Esophagus squamous epithelium (tissue), 5 donors: ENCODE measurements at places on chromosomes 1 and 21.

- no peak for DNase-seq
- H3K36me3 ChIP-seq = no peaks in the 10 kb centered on the region
- no peak overlapping the region for H3K4me3 ChIP-seq
- H3K4me1 ChIP-seq = peaks cover 26% of the 10 kb centered on the region
Measured at GRCh38 chr1:239817276-239817675, 274.4 kb upstream of the FMN2 start.

- H3K27me3 ChIP-seq = no peaks in the 10 kb centered on the region
- no peak overlapping the region for H3K4me3 ChIP-seq
- H3K4me1 ChIP-seq = peaks cover 13% of the 10 kb centered on the region
- no peak for DNase-seq
Measured at GRCh38 chr1:234500269-234500668, 21.3 kb upstream of the TARBP1 start.

DNA sequence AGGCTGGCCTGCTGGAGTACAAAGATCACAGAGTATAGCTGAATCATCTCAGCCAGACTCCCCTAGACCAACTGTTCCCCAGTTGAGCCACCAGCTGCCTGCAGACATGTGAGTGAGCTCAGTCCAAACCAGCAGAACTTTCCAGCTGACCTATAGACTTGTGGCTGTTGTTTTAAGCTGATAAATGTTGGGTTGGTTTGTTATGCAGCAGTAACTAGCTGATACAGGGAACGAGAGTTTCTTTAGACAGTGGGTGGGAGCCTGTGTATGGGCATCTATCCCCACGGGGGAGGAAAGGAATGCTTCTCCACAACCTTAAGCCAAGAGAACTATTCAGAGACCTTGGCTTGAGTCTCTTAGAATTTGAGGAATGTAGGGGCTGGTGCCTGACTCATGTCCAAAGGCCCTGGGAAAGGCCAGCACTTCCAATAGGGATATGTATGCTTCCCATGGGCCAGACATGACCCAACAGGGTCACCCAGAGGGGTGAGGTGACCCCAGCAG lies 30.1 kb downstream of the SLC1A7 start:
- no peak for DNase-seq
- no peaks in the 10 kb centered on the region for H3K36me3 ChIP-seq
- H3K4me3 ChIP-seq = no peak overlapping the region
- H3K4me1 ChIP-seq = peaks cover 45% of the 10 kb centered on the region

DNA sequence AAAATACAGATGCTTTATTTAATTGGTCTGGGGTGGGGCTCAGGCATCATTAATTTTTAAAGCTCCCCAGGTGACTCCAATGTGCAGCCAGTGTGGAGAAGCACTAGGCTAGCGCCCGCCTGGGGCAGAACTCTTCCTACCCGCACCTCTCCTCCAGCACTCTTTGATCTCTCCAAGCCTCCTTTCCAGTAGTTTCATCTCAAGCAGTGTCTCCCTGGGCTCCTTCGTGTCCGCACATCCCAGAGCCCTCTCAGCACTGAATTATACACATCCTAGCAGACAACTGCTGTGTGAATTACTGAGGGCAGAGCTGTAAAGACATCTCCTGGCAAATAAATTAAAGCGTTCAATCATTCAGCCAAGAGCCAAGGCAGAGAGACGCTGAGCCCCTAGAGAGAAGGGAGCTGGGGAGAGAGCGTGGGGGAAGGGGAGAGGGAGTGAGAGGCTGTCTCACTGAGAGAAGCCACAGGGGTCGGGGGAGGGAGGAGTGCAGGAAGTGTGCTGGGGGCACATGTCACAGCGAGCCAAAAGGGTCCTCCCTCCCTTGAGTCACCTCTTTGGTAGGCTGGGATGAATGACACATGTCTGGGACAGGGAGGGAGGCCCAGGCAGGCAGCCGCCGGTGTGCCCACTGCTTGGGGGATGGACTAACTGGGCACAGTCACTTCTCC lies 21.0 kb upstream of the PARP1 start:
- no peaks in the 10 kb centered on the region for H3K36me3 ChIP-seq
- DNase-seq = no peak
- H3K4me1 ChIP-seq = no peaks in the 10 kb centered on the region
- H3K4me3 ChIP-seq = no peak overlapping the region
- no peak overlapping the region for H3K27ac ChIP-seq

- no peaks in the 10 kb centered on the region for H3K4me1 ChIP-seq
- H3K27ac ChIP-seq = no peak overlapping the region
- no peak for DNase-seq
- no peaks in the 10 kb centered on the region for H3K27me3 ChIP-seq
Measured at GRCh38 chr1:209095627-209096595, 487.6 kb upstream of the CAMK1G start.

DNA sequence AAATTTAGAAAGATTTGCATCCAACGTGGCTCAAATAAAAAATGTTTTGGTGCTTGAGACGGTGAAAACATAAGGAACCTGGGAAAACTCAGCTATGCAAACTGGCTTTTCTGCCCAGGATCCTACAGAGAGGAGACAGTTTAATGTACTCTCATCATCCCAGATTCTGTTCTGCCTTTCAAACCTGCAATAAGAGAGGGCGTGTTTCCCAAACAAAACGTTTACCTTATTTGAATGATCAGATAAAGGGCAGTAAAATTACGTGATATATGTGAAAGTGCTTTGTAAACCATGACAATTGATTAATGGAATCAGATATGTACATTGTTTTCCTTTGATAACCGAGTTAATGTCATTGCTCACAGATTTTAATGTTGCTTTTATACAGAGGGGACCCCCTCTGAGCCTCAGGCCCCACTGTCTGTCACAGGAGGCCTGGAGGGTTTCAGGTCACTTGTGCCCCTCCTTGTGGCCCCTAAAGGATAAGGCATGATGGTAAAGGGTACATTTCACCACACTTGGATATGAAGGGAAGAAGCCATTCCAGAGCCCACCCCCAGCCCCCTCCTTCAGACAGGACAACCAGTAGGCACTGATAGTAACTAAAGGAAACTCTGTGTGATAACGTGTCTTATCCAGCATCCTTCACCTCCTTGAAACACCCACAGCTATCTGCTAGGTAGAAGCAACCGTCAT lies 157.6 kb downstream of the EDEM3 start:
- no peaks in the 10 kb centered on the region for H3K27me3 ChIP-seq
- H3K4me1 ChIP-seq = no peaks in the 10 kb centered on the region
- DNase-seq = no peak
- H3K4me3 ChIP-seq = no peak overlapping the region
- no peak overlapping the region for H3K27ac ChIP-seq

- no peaks in the 10 kb centered on the region for H3K27me3 ChIP-seq
- H3K4me1 ChIP-seq = no peaks in the 10 kb centered on the region
- DNase-seq = no peak
- H3K36me3 ChIP-seq = peaks cover 49% of the 10 kb centered on the region
- H3K4me3 ChIP-seq = no peak overlapping the region
- no peak overlapping the region for H3K27ac ChIP-seq
Measured at GRCh38 chr1:45510972-45511527, 10.6 kb downstream of the PRDX1 start.

- no peaks in the 10 kb centered on the region for H3K27me3 ChIP-seq
- H3K4me3 ChIP-seq = no peak overlapping the region
- H3K27ac ChIP-seq = no peak overlapping the region
- DNase-seq = no peak
Measured at GRCh38 chr1:97759078-97759477, 161.8 kb downstream of the DPYD start.

- H3K4me3 ChIP-seq = no peak overlapping the region
- H3K27ac ChIP-seq = no peak overlapping the region
- no peak for DNase-seq
- H3K36me3 ChIP-seq = no peaks in the 10 kb centered on the region
- H3K4me1 ChIP-seq = no peaks in the 10 kb centered on the region
- no peaks in the 10 kb centered on the region for H3K27me3 ChIP-seq
Measured at GRCh38 chr1:176619261-176619660, 156.3 kb downstream of the PAPPA2 start.

- peaks cover 100% of the 10 kb centered on the region for H3K36me3 ChIP-seq
- DNase-seq = no peak
- no peak overlapping the region for H3K4me3 ChIP-seq
- H3K4me1 ChIP-seq = peaks cover 35% of the 10 kb centered on the region
- no peaks in the 10 kb centered on the region for H3K27me3 ChIP-seq
Measured at GRCh38 chr1:19079541-19080472, 123.3 kb upstream of the IFFO2 start.
